Activated CD4-positive, alpha-beta T cell treated with anti-CD3 and anti-CD28 coated beads, Interleukin-2, amount 50 U/mL, for 24 hours (primary cell): ENCODE measurements at places on chromosomes 5 and 9.
A peak's percentile ranks its signal among the peaks of the same experiment; 100 is the strongest.

- no peak for DNase-seq
Observed at GRCh38 chr5:149133795-149134777, 7.2 kb upstream of the ABLIM3 start.

GRCh38 chr5:3658929-3659328, 63.3 kb downstream of the IRX1 start:
- DNase-seq: no peak

DNA sequence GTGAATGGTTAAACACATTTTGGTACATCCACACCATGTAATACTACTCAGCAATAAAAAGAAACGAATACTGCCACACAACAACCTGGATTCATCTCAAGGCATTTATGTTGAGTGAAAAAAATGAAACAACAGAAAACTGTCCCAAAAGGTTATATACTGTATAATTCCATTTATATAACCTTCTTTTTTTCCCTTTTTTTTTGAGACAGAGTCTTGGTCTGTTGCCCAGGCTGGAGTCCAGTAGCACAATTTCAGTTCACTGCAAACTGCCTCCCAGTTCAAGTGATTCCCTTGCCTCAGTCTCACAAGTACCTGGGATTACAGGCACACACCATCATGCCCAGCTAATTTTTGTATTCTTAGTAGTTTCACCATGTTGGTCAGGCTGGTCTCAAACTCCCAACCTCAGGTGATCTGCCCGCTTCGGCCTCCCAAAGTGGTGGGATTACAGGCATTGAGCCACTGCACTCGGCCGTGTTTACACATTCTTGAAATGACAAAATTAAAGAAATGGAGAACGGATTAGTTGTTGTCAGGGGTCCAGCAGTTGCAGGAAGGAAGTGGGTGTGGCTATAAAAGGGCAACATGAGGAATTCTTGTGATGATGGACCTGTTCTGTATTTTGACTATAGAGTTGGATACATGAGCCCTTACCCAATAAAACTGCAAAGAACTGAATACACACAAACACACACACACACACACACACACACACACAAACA, 17.4 kb downstream of the PPP6C start:
- no peak for DNase-seq

- DNase-seq: no peak
Observed at GRCh38 chr9:106707738-106708474, 155.1 kb upstream of the ZNF462 start.

- DNase-seq: no peak
Observed at GRCh38 chr9:93126151-93126781, 7.8 kb downstream of the NINJ1 start.

- no peak for DNase-seq
Observed at GRCh38 chr5:123028222-123028621, 8.3 kb downstream of the PPIC start.

DNA sequence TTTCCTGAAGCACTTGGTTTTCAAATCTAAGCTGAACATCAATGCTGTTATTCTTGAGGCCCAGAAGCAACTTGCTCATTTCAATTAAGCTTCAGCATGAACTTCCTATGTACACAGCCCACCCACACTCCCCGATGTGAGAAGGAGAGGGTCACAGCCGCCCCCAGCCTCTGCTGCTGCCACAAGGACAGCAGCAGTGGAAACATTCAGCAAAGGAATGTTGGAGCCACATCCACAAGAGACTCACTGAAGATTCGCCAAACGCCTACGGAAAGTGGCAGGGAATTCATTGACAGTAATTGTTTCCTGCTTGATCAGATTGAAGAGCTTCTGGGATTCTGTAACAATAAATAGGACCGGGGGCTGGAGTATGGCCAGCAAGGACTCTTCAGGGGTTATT, 2.9 kb downstream of the TGFBI start:
- no peak for DNase-seq

- DNase-seq: no peak
Observed at GRCh38 chr9:107020040-107020530, 157.1 kb downstream of the ZNF462 start.

GRCh38 chr9:134522976-134523375, 118.6 kb upstream of the COL5A1 start:
- DNase-seq: no peak

DNA sequence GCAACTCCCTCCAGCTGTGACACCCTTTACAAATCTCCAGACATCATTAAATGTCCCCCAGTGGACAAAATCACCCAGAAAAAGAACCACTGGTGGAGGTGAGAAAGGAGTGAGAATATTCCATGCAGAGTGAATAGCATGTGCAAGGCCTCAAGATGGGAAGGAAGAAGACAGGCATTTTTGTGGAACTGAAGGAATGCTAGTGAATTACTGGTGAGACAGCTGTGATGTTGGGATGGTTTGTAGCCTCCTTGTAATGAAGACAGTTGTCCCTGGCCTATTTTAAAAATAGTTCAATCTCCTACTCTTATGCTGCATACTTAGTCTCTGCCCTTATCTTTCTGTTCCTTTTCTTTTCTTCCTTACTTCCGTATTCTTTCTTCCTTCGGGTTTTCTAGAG, 124.9 kb upstream of the RPS23 start:
- no peak for DNase-seq

GRCh38 chr5:57402348-57402747, 80.3 kb downstream of the ACTBL2 start:
- DNase-seq: no peak

- DNase-seq: no peak
Observed at GRCh38 chr9:108382310-108382709, 473.5 kb downstream of the ACTL7B start.

GRCh38 chr9:107946364-107947141, 457.0 kb upstream of the KLF4 start:
- no peak for DNase-seq

DNA sequence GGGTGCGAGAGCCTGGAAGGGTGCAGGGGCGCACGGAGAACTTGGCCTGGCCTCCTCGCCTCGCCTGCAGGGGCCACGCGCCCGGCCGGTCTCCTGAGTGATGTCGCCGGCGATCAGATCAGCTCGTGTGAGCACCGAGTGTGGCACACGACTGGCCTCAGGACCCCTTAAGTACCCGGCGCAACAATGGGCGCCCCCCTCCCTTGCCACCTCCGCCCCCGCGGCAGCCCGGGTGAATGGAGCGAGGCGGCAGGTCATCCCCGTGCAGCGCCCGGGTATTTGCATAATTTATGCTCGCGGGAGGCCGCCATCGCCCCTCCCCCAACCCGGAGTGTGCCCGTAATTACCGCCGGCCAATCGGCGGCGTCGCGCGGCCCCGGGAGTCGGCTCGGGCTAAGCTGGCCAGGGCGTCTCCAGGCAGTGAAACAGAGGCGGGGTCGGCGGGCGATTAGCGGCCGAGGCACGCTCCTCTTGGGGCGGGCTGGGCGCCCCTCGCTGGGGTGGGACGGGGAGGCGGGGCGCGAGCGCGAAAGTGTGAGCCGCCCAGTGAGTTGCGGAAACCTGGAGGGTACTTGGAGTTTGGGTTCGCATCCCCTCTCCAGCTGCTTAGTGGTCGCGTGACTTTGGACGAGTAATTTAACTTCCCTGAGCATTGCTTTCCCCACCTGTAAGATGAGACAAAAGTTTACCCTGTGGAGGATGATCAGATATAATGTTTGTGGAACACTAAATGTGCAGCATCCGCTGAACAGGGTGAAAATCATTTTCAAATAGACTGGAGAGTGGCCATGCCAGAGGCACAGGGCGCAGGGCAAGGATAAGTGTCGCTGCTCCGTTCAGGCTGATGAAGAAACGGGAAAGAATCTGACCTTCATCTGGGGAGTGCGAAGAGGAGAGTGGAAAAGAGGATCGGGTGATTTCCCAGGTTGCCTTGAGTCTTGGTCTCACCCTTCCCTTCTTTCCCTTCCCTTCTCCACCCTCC, at the start of gene NEUROG1:
Gene NEUROG1 (minus strand): TSS at position 145 of the 982 bp plus-strand sequence. CDS start 274 bp downstream, outside the sequence.
- DNase-seq: no peak

DNA sequence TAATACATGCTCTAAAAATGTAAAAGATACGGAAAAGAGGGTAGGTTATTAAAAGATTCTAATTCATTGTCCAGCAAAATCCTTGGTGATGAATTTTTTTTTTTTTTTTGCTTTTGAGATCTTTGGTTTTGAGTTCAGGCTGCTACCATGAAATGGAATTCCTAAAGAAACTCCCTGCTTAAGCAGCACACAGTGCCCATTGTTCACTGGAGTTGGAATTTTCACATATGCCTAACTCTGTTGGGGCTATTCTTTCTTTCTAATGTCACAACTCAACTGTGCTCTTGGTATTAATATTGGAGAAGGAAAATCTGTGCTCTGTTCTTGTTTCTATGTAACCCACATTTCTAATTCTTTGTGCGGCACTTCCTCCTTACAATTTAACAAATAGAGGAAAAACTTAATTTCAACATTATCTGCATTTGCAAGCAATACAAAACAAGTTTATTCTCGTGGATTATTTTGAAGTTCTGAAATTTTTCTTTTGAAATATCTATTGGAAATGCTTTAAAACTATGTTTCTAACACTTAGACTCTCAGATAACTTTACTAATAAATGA, 21.6 kb downstream of the MATR3 start:
- DNase-seq: no peak

DNA sequence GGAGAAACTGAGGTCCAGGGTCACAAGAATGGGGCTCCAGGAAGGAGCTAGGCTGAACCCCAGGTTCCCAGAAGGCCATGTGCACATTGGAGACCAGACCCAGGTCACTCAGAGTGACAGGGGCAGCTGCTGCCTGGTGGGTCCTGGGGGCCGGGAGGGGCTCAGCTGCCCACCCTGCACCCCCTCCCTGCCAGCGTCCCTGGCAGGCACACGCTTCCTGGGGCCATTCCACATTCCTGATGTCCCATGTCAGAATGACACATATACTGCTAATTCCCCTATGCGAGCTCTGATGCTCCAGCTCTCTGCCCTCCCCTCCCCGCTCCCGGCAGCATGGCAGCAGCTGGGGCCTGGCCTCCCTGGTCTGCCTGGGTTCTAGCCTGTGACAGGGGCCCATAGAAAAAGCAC, 14.0 kb downstream of the FGFR4 start:
- DNase-seq: no peak

DNA sequence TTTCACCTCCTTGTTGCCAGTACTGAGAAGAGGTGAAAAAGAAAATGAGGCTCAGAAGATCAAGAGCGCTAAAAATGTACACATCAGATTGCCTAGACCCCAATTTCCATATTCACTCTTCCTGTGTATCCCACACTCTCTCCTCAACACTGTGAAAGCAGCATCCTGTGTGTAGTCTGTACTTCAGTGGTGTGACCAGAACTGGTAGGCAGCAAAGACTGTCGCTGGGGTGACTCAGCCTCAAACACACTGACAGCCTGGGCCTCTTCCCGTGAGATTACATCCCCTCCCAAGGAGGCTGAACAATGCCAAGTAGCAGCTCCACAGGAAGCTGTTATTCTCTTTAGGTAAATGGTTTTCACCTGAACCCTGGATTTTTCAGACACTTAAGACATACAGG, 135.5 kb downstream of the CCDC192 start:
- no peak for DNase-seq

GRCh38 chr9:138028596-138028995, 151.0 kb downstream of the CACNA1B start:
- no peak for DNase-seq

DNA sequence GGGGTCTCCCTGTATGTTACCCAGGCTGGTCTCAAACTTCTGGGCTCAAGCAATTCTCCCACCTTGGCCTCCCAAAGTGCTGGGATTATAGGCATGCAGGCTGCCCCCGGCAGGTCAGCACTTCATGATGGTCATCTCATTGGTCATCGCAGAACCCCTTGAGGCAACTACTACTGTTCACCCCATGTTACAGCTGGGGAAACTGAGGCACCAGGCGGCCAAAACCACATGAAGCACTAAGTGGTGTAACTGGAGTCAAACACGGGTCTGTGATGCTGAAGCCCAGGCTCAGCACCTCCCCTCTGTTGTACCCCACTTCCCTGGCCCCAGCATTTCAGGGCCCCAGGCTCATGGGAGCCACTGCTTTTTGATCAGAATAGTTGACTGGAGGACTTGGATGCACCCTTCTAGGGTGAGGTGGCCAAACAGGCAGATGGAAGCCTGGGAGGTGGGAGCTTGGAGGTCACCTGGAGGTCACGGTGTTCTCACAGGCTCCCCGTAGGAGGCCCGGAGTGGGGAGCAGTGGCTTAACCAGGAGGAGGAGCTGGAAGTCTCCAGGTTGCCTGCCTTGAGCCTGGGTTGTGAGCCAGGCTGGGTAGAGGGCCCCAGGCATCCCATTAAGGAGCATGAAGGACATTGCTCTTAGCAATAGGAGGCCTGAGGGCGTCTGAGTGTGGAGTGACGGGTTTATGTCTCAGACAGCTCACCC, 57.3 kb upstream of the RPL26L1 start:
- no peak for DNase-seq

DNA sequence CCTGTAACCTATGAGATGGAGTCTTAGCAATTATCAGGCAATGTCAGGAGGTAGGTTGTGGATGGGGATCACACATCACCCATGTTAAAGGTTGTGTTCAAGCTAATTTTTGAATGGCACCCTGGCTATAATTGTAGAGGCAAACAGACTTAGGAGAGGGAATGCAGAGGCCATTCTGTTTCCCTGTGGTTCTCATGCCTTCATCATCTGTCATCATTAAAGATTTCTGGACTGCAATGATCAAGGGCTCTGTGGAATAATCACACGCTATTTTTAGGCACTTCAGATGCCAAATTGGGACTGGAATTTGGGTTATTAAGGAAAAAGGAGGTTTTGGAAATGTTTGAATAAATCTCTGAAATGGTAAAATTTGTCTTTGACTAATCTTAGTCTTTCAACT, 1065.4 kb downstream of the TAF11L14 start:
- no peak for DNase-seq

GRCh38 chr9:129834489-129835127, 467 bp downstream of the C9orf78 start:
- no peak for DNase-seq

DNA sequence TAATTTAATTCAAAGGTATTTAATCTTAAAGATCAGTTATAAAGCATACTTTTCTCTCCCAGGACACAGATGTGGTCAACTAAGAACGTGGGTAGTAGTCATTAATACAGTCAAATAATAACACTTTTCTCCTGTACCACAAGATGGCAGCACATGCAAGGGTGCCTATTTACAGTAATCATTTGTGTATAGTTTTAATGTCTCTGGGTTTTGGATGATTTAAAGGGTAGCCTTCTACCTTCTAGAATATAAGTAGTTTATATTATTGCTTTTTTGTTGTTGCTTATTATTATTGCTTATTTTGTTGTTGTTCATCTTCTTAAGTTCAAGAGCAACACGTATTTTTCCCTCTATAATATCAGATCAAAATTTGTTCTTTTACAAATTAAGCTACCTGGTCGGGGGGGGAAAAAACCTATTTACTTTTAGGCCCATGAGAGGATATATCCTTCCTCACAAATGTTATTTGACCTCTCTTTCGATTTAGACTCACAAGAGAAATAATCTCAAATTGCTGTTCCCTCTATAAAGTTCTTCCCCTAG, 59.6 kb upstream of the SLC27A6 start:
- DNase-seq: no peak

DNA sequence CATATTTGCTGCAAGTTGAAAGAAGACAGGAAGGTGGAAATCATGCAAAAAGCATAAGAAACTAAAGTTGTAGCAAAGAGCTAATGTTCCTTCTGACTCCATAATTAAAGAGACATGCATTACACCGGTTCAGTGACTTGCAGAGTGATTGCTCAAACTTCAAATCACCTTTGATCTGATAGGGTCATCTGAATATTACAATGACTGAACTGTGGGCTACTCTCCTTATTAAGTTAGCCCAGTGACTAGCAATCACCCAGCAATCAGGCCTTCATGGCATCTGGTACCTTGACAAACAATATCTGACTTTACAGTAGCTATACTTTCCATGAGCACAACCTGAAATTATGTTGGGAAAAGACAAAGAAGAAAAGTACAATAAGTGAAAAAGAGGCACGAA, 84.9 kb downstream of the NREP start:
- DNase-seq: no peak

GRCh38 chr9:133114886-133115603, 6.0 kb downstream of the RALGDS start:
- DNase-seq: no peak

- peak; percentile 9 for DNase-seq
Observed at GRCh38 chr9:100322954-100323536, 29.7 kb downstream of the TEX10 start.
